ENCODE measurements at places on chromosomes 5 and 9. TPM values are rescaled to one million over a fixed set of nuclear protein-coding genes. Genes with fewer than 3 reads are reported as not detected.

DNA sequence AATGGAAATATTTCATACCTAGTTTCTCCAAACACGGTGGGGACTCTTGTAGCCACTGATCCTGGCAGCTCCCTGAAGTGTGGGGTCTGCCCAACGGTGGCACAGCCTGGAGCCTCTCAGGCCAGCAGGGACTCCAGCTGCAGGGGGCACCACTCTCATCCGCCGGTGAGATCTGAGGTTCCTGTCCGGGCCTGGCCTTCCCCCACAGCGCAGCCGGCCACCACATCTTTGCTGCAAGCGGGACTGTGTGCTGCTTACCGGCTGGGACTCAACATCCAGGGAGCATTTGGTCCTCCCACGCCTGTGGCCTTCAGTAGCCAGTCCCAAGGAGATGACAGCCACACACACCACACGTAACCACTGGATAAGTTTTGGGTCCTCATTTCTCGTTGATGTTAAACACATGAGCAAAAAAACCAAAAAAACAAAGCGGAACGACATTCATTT is 7.7 kb upstream of the NKX2-5 start:
- H3K27me3 ChIP-seq, result no peaks in the 10 kb centered on the region
- H3K4me3 ChIP-seq, result no peak overlapping the region
- DNase-seq, result no peak
- H3K4me1 ChIP-seq, result no peaks in the 10 kb centered on the region

GRCh38 chr5:128681096-128681495 is 143.1 kb upstream of the FBN2 start:
- H3K36me3 ChIP-seq, result no peaks in the 10 kb centered on the region
- H3K27ac ChIP-seq, result no peak overlapping the region
- H3K4me3 ChIP-seq, result no peak overlapping the region
- no peaks in the 10 kb centered on the region for H3K4me1 ChIP-seq
- H3K27me3 ChIP-seq, result no peaks in the 10 kb centered on the region

GRCh38 chr9:91186632-91187108 is 175.0 kb downstream of the AUH start:
- no peaks in the 10 kb centered on the region for H3K36me3 ChIP-seq
- H3K4me1 ChIP-seq, result no peaks in the 10 kb centered on the region
- no peak overlapping the region for H3K27ac ChIP-seq
- DNase-seq, result no peak
- H3K27me3 ChIP-seq, result no peaks in the 10 kb centered on the region

The PHF24 gene
- total RNA-seq, result not detected
